ENCODE measurements at places on chromosomes 16 and 17.

DNA sequence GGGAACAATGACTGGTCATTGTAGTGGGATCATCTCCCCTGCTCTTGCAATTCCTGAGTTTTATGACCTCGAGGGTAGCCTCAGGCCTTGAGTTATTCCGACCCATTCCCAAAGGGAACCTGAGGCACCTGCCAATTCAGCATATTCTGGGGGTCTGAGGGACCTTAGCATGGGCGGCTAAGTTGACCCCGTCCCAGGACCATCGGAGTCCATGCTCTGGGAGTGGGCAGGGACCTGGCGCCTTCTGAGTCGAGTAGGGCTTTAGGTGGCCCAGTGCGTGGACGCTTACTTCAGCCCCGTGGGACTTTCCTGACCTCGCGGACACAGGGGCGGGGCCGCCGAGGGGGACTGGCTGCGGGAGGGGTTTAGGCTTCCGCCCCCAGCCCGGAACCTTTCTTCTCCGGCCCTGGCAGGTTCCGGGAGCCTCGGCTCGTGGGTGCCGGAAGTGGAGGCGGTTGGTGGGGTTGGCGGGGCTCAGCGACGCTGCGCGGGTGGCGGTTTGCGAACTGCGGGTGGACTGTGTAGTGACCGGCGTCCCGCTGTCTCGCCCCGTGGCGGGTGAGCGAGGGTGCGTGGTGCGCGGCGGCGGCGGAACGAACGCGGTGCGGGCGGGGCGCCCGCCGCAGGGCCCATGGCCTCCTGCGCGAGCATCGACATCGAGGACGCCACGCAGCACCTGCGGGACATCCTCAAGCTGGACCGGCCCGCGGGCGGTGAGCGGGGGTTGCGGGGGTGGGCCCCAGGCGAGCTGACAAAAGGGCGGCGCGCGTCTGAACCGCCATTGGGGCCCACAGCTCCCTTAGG is at the start of gene EDC4:
EDC4 (plus strand) TSS at position 422 of the 804 bp plus-strand sequence; CDS start at position 632, 210 bp downstream.
- DNase-seq, result peak; percentile 90

- no peak for DNase-seq
Observed at GRCh38 chr16:49439676-49440075, 66.1 kb downstream of the C16orf78 start.

DNA sequence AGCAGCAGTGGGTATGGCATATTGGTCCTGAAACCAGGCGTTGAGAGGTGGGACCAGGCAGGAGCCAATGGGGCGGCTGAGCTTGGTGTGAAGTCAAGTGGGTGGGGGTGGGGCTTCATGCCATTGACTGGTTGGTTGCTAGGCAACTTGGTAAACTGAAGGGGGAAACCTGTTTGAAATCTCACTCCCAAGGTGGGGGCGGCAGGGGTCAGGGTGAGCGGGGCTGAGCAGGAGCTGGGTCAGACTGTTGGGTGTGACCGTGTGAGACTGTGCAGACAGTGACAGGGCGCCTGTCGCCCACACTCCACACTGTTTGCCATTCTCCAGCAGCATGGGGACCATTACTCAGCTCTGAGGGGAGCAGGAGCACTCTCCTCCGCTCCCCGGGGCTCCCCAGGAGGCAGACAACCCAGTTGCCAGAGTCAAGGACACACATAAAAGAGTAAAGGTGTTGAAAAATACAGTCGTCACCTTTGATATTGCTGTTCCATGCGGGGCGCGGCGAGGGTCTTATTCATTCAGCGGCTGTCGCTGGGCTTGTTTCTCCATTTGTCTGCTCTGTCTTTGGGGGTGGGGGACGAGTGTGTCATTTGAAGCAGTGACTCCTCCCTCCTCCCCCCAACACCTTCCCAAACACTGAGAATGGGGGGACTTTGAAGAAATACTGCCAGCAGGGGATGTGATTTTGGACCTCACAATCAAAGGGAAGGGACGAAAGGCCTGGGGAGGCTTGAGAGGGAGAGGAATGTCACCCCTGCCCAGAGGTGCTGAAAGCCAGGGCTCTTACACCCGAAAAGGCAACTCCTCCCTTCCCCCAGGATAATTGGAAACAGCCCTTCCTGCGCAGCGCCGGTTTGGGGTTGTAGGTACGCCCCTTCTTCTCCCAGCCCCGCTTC is 1.2 kb upstream of the EFNB3 start:
- DNase-seq, result no peak

DNA sequence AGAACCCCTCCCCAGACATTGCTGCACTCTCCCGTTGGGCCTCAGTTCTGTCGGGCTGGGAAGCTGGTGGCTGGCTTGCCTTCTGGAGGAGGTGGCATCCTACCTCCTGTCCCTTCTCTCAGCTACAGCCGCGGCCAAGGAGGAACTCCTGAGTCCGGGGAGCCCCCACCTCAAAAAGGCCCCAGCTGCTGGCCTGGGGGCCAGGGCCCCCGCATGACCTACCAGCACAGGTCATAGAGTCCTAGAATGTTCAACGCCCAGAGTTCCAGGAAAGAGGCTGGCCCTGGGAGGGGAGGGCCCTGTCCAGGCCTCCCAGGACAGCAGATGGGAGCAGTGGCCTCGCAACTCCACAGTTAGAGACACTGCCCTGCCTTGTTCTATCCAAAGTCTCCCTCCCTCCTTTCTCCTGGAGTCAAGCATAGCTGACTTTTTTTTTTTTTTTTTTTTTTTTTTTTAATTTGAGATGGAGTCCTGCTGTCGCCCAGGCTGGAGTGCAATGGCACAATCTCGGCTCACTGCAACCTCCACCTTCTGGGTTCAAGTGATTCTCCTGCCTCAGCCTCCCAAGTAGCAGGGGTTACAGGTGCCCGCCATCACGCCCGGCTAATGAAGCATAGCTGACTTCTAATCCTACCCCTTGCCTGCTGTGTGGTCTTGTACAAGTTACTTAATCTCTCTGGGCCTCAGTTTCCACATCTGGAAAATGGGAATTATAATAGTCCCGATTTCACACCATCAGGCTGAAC is 7.1 kb downstream of the CARHSP1 start:
- no peak for DNase-seq

- DNase-seq, result no peak
Observed at GRCh38 chr16:81216706-81217105, 21.8 kb upstream of the BCO1 start.

DNA sequence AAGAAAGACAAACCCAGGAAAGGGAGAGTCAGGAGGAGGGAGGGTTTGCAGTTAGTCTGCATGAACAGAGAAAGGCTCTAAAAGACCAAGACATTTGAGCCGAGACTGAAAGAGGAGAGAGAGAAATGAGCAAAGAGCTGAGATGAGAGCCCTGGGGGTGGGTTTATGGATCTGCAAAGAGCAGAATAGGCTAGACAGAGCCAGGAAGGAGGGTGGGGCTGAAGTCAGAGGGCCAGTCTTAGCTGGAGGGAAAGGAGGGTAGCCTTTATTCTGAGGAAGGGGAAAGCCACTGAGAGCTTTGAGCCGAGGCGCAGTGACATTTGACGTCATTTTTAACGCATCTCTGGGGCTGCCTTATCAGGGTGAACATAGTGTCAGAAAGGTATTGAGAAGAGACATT is 85.7 kb upstream of the CDH13 start:
- no peak for DNase-seq
